Right forelimb (tissue), 1 donor: ENCODE measurements at places on chromosomes 4 and X.

- no peak for DNase-seq
Observed at GRCh38 chrX:132665676-132666075, 176.8 kb upstream of the MBNL3 start.

DNA sequence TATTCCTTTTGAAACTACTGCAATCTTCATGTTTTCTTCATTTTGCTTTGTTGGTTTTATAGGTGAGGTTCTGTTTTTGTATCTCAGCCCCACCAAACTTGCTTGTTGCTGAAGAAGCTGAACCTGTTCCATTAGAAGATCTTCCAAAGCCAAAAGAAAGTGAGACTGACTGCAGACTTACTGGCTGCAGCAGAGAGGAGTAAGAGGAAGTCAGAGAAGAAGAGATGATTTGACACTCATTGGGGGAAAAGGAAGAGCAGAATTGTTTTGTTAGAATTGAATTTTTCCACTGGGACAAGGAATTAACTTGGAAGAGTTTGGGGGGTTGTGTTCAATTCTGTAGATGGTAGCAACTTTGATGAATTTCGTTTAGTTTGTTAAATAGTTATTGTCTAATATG, 3.1 kb downstream of the TEX13D start:
- no peak for DNase-seq

DNA sequence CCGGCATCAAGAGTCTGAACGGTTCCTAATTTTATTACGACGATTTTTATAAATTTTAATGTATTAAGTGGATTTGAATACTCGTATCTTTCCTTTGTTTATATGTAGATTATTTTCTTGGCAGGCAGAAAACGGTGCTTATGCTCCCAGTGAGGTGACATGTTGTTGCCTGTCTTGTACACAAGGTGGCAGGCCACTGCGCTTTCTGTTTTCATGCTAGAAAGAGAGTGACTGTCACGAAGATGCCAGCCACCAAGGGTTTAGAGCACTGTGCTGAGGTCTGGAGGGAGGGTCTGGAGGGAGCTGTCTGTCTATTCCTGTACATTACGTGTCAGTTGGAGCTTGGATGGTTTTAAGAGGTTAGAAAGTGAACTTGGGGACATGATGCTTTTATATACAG, 87.7 kb downstream of the SHROOM2 start:
- no peak for DNase-seq

DNA sequence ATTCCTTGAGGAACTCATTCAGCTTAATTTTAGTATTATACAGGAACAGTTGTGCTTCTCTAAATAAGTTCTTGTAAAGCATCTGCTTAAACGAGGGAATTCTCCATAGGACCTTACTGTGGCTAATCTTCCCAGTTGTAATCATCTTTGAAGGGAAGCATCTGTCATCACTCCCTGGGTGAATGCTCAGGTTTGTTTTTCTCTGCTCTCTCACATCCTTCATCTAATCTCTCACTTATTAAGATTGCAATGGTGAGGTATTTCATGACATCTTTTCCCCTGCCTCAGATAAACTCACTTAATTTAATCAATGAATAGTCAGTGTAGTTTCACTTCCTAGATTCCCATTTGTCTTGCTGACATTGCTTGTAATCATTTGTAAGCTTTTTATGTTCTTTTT, 121.8 kb upstream of the ADAMTS3 start:
- DNase-seq = no peak

- no peak for DNase-seq
Observed at GRCh38 chr4:24980740-24981139, 50.0 kb downstream of the LGI2 start.

GRCh38 chrX:152637649-152638442, at the start of gene GABRQ:
TSS of gene GABRQ (plus strand) at chrX:152637895. CDS start at chrX:152638203, 308 bp downstream.
- peak; percentile 78 for DNase-seq

DNA sequence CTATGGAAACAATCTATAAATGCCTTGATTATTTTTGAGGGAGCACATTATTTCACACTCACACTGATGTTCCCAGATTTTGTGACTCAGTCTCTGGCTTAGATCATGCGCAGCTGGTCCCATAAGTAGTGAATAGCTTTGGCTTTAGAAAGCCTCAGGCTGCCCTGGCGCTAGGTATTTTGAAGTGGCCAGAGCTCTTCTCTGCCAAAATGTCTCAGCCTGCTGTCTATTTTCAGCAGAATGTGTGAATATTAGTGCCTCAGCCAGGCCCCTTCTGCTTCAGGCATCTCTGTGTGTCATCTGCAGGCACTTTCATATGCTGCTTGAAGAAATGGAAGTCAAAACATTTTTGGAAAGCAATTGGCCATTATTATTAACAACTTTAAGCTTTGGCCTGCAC, 931.0 kb upstream of the INTU start:
- DNase-seq = peak; percentile 45
